AG10803 (cell line): ENCODE measurements at places on chromosomes 3 and 15.

DNA sequence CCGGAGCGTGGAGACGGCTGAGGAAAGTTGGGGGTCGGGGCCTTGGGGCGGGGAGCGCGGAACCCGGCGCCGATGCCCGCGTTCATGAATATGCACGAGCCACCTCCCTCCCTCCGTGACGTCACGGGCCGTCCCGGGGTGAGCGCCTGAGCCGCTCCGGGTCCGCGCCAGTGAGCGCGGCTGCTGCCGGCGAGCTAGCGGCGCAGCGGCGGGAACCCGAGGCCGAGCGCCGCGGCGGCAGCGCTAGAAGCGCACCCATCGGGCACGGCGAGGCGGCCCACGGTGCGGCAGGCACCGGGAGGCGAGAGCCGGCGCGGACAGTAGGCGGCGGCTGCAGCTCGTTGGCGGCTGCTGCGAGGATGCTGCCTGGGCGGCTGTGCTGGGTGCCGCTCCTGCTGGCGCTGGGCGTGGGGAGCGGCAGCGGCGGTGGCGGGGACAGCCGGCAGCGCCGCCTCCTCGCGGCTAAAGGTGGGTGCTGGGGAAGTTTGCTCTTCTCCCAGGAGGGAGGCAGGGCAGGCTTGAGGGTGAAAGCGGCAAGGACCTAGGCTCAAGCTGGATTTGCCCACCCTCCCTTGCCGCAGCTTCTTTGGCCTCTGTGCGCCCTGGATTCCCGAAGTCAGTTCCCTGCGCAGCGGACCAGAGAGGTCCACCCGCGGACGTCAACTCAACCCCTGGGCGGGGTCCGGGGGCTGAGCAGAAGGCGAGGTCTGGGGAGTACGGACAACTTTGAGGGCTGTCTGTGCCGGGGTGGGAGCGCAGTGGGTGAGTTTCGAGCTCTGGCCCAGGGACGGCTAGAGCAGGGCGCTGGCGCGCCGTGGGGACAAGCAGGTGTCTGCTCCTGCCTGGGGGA is at the start of gene CLSTN2:
CLSTN2 (plus strand) TSS at position 170 of the 850 bp plus-strand sequence.
- peak; percentile 7 for DNase-seq

GRCh38 chr15:64100958-64101357 is 5.2 kb downstream of the SNX1 start:
- no peak for DNase-seq

DNA sequence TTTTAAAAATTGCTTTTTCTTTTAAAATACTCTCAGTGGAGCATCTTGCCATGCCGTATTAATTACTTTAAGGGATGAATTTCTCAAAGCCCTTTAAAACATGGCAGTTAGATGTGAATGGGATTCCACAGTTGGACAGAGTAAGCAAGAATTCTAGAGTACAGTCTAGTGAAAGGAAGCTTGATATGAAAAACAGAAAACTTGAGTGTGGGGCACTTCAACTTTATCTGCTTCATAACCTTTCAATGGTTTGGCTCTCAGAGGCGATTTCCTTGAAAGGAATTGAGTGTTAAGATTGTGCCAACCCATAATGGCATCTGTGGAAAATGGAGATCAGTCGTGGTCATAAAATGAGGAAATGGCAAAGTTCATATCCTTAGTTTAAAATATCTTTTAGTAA is 127.7 kb upstream of the SAMMSON start:
- no peak for DNase-seq

DNA sequence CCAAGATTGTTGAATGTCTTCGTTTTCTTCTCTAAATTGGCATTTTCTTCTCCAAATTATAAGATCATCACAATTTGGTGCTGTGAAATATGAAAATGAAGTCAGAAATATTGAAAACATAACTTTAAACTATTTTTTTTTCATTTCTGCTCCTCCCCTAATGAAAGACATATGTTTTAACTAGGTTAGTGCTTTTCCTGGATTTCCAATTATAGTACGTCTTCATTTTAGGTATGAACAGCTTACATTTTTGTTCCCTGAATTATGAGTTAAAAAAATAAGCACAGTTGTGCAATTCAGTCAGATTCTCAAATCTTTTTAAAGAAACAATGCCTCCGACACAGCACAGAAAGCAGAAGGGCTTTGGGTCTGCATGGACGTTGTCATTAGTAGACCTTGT is 83.5 kb upstream of the CFAP20DC start:
- DNase-seq, result peak; percentile 75

- DNase-seq, result no peak
Observed at GRCh38 chr3:171796625-171797264, 13.5 kb downstream of the PLD1 start.

- DNase-seq, result no peak
Observed at GRCh38 chr3:48514431-48515227, 10.7 kb upstream of the SHISA5 start.

DNA sequence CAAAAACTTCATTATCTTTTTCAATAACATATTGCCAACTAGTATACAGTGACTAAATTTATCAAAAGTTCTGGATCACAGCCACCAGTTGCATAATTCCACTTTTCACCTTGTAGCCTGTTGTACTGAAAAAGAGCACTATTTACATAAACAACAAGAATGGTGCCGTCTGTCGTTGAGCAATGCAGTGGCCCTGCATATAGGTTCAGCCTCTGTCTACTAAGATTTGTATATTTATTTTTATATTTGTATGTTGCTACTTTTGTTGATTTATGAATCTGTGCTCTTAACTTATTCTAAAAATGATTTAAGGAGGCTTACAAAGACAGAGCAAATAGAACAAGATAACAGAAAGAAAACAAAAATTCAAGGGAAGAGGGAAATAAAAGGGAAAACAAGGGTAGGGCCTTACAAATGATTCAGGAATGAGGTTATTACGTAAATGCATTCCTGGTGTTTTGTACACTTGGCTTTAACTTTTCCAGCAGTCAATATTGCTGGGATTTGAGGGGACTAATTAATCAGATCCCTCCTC is 257.6 kb upstream of the STT3B start:
- peak; percentile 87 for DNase-seq

- no peak for DNase-seq
Observed at GRCh38 chr15:101597360-101597928, 54.7 kb downstream of the TM2D3 start.

DNA sequence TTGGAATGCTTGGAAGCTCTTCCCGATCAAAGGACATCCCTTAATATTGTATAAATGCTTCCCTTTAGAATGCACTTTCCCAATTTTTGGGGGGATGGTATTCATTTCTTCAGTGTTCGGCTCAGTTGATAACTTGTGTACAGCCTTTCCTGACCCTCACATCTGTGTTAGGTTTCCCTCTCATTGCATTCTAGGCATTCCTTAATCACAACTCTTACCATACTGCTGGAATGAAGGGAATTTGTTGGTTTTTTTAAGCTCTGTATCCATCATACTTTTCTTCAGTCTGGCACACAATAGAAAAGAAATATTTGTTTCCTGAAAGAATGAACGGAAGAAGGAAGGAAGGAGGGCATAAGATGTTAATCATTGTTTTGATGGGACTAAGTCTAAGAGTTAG is 119.5 kb downstream of the CHST2 start:
- DNase-seq, result peak; percentile 77

- no peak for DNase-seq
Observed at GRCh38 chr15:26156051-26156450, 292.9 kb upstream of the ATP10A start.

DNA sequence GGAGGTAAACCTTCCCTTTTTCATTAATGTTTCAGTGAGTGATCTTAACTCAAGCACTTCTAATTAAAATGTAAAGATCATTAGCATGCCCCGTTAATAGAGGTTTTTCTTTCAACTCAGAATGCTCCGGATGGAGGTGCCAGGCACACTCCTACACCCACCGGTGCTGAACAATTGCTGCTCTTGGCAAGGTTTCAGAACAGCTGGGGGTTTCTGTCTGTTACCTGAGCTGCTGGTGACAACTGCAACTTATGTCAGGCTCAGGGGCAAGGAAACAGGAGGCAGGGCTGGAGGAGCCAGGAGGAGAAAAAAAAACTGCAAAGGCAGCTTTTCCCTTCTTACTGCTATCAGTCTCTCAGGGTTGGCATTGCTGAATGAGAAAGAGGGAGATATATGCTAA is 250.1 kb downstream of the DIPK2A start:
- DNase-seq, result no peak

DNA sequence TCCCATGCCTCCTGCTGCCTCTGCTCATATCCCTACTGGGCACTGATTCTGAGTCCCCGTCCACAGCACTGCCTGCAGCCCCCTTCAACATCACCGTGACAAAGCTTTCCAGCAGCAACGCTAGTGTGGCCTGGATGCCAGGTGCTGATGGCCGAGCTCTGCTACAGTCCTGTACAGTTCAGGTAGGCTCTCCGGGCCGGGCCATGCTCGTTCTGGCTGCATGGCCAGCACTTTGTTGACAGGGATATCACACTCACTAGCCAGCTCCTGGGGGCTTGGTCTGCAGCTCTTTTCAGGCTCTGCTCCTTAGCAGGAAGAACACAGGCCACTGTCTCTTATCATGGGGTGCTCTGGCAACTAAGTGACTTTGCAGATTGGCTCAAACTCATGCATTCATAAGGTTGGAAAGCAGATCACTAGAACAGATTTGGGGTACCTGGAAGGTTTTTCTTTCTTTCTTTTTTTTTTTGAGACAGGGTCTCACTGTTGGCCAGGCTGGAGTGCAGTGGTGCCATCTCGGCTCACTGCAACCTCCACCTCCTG is 6.0 kb downstream of the TYRO3 start:
- no peak for DNase-seq

GRCh38 chr3:139774560-139775302 is 97.0 kb upstream of the NMNAT3 start:
- DNase-seq, result peak; percentile 45

GRCh38 chr3:179673523-179673922 is 20.7 kb downstream of the USP13 start:
- DNase-seq, result no peak

DNA sequence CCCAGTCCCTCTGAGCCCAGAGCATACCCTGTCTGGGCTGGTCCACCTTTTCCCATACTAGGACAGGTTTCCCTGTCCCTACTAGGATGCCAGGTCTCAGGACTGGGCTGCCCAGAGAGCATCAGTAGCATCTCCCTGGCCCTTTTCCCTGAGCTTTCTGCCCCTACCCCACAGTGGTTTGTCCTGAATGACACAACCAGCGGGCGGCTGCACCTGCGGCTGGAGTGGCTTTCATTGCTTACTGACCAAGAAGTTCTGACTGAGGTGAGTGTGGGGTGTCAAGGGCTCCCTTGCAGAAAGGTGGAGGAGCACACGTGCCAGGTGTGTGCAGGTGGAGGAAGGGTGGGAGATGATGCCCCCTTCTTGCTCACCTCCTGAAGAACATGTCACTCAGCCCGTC is 33.5 kb downstream of the ESYT3 start:
- no peak for DNase-seq

GRCh38 chr3:37646865-37647264 is 214.8 kb upstream of the CTDSPL start:
- no peak for DNase-seq

DNA sequence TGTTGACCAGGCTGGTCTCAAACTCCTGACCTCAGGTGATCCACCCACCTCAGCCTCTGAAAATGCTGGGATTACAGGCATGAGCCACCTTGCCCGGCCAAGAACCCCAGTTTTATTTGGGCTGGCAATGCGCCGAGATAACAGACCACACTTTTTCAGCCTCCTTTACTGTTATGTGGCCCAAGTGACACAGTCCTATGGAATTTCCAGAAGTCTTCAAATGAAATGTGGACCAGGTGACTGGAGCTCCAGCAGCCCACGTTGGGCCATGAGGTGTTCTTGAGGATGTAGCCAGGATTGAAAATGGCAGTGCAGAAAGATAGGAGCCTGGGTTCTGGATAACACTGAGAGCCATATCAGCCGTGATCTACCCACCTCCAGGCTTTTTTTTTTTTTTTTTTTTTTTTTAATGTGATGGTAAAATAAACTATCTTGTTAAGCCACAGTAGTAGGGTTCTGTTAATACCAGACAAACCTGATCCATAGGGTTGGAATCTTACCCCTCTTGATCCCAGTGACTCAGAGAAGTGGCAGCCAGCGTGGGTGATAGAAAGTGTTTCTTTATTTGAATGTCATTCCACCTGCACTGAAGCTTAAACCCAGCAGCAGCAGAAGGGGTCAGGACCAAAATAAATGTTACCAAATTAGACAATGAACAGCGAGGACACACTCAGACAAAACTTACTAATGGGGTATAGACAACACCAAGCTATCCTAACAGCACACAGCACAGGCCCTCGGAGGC is 55.6 kb downstream of the LHFPL4 start:
- DNase-seq, result peak; percentile 21

GRCh38 chr3:180707896-180708295 is 28.6 kb upstream of the CCDC39 start:
- no peak for DNase-seq

DNA sequence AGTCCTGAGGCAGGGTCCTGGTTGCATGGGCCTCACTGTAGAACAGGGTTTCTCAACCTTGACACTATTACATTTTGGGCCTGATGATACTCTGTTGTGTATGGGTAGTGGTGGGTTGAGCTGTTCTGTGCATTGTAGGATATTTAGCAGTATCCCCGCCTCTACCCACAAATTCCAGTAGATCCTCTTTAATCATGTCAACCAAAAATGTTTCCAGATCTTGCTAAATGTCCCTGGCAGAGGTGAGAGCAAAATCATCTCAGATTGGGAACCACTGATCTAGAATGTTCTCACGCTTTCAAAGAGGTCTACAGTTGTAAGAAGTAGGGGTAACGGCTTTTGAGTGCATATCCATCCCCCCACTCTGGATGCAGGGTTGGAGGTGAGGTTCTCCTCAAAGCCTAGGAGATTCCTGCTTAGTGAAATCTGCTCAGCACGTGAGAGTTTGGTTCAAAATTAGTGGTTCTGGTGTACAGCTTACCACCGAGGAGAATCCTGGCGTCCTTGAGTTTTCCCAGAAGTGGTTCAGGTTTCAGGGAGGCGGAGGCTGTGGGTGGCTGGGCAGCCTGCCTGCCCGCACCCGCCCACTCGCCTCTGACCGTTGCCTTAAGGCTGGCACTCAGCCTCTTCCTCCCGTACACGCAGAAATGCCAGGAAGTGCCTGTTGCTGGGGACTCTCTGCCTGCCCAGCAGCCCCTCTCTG is 5.3 kb downstream of the ACVR2B start:
- peak; percentile 59 for DNase-seq

- DNase-seq, result peak; percentile 14
Observed at GRCh38 chr15:72110355-72110754, 7.6 kb downstream of the MYO9A start.

- DNase-seq, result peak; percentile 98
Observed at GRCh38 chr15:67097930-67098740, 32.7 kb downstream of the SMAD3 start.

DNA sequence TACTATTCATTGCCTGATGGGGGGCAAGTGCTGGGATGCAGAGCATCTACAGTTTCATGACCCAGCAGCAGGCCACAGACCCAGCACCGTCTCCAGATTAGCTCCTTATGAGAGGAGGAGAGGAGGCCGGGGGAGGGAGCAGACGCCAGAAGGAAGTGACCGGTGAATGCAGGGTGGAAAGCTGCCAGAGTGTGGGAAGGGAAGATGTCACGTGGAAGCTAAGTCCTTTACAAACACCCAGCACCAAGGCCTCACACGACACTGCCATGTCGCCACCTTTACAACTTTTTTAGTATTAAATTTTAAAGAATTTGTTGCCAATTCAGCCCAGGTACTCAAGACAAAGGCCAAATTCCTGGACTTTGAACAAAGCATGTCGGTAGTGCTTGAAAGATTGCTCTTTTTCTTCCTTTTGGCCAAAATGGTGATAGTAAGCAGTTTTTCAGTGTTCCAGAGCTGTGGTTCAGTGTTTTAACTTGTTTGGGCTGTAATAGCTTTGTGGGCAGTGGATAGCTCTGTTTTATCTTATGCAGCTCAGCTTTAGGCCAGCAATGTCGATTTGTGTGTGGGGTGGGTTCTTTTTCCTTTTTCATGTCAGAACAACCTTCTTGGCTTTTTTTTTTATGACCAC is 58.2 kb downstream of the ZBTB38 start:
- peak; percentile 80 for DNase-seq
